NCI-H526 treated with DMSO at 0.1 percent for 48 hours (cell line): ENCODE measurements at places on chromosomes 6 and 20.

DNA sequence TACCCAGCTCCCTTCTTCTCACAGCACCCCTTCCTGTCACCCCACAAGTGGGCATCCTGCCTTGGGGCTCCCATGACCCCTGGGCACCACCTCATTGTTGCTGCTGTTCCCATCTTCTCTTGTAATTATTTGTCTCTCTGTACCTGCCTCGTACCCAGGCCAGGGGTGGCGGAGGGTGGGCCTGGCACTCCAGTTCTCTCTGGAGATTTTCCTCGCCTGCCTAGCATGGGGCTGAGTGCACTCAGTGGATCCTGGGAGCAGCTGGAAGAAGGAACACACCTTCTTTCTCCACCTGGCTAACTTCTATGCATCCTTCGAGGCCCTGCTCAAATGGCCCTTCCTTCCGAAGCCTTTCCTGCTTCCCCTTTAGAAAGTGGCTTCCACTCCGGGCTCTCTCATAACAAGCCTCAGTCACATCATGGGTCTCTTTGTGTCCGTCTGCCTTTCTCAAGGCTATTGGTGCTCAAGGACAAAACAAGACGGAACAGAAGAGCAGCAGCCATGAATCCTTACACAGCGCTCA is 79.2 kb downstream of the SRC start:
- DNase-seq, result no peak

DNA sequence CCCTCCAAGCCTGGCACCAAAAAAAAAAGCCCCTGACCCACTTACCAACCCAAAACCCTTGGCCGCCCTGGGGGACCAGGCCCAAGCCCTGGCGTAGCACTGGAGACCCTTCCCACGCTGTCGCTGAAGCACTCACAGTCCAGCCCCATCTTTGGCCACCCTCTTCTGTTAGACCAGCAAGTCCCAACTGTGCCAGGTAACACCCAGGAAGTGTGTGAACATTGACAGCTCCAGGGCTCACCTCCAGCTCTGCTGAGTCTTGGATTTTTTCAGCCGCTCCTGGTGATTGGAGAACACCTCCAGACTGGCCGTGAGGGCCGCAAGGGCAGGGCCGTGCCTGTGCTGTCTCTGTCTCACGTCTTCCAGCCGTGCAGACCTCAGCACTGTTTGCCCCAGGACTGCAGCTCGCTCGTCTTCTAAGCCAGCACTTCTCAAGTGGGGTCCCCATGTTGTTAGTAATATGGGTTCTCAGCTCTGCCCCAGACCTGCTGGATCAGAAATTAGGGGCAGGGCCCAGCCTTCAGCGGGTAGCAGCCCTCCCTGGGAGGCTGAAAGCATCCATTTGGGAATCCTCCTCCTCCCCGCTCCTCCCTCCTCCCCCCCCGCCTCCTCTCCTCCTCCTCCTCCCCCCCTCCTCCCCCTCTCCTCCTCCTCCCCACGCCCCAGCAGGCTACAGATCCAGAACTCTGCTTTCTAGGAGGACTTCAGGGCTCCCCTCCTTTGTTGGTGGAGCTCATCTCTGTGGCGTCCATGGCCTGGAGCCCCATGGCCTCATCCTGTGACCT is 18.1 kb downstream of the NPEPL1 start:
- DNase-seq, result no peak

DNA sequence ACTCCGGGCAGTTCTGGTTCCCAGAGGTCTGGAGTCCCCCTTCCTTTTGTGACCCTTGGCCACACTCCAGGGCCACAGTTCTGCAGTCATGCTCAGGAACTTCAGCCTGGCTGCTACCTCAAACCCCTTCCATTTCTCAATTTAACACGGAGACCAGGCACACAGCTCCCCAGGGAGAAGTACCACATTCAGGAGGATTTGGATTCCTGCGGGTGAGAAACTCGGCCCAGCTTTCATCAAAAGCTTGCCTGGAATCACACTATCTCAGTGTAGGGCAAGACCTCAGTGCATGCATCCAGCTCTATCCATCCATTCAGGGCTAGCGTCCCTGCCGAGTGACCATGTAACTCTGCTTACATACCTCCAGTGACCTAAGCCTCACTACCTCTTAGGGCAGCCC is 16.8 kb upstream of the IP6K3 start:
- no peak for DNase-seq

GRCh38 chr6:27295301-27296079 is 16.6 kb downstream of the POM121L2 start:
- no peak for DNase-seq

DNA sequence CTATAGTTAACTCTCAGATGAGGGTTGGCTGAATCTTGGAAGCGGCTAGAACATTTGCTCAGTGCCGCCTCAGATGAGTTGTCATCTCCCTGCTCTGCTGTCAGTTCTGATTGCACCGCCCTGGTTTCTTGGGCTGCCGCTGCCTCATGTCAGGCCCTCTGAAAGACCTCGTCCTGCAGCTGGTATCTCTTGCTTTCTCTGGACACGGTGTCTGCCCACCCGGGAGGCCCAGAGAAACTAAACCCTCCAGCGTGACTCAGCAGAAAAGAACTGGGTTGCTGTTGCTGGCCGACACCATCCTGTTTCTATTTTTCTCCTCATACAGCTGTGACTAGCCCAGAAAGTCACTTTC is 355.4 kb downstream of the CD83 start:
- no peak for DNase-seq

DNA sequence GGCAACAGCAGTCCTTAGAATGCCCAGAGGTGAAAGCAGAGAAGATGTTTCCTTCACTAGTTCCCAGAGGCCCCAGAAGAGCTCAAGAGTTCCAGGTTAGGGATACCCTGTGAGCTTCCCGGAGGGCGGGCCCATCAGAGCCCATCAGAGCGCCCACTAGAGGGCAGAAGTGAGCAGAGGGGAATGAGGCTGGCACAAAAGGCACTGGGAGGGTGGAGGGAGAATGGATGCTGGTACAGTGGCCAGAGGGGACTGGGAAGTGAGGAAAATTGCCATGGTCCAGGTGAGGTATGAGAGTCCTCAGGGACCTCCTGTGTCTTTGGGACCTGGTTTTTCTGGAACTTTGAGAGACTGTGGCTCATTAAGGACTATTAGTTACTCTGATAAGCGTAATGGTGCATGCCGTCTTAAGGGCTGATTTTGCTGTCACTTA is 57.3 kb downstream of the LINC00237 start:
- no peak for DNase-seq

- no peak for DNase-seq
Observed at GRCh38 chr6:136609873-136610706, 59.9 kb upstream of the MAP7 start.

DNA sequence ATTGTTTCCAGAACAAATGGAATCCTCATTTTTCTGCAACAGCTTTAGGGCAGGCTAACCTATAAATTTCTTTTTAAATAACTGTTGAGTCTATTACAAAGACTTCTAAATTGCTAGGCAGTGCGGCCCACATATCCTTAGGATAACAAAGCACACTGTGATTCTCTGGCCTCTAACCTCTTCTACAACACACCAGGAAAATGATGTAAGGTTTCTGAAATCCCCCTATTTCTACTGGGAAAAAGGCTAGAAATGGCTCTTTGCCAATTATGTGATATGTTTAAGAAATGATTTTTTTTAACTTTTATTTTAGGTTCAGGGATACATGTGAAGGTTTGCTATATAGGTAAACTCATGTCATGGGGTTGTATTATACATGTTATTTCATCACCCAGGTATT is 17.3 kb upstream of the NT5E start:
- DNase-seq, result no peak

DNA sequence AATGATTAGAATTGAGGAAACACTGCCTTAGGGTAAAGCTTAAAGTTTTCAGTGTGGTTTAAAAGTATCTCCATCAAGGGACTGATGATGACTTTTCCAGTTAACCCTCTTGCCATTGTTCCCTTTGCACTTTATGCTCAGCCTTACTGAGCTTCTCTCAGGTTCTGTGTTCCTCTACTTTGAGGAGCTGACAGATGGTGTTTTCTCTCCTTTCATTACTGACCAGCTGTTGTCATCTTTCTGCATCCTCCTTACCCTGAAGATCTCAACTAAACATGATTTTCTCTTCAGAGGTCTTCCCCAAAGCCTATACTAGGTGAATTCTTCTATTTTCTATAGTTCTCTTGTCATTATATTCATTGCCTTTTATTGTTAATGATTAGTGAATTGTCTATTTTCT is 475.6 kb upstream of the SYNCRIP start:
- no peak for DNase-seq

- no peak for DNase-seq
Observed at GRCh38 chr20:2745936-2746635, 53.5 kb downstream of the EBF4 start.

GRCh38 chr6:90547991-90548390 is 38.9 kb downstream of the MAP3K7 start:
- DNase-seq, result no peak

DNA sequence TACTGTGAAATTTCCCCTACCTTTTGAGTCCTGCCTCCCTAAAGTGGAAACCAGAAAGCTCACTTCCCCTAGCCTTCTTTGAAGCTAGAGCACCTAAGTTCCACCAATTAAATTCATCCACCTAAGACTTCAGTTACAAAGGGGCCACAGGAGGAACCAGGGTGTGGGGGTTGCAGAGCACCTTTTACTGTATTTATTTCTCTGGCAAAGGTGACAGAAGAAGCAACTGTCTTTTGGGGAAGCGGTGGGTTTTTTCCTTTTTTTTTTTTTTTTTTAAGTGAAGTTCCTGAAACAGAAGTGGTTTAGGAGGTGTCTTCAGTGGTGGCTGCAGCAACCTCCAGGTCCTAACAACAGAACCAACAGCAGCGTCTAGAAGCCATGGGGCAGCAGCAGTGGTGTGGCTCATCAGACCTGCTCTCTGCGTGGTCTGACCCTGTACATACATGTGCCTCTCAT is 13.1 kb downstream of the PSMB9 start:
- DNase-seq, result no peak

DNA sequence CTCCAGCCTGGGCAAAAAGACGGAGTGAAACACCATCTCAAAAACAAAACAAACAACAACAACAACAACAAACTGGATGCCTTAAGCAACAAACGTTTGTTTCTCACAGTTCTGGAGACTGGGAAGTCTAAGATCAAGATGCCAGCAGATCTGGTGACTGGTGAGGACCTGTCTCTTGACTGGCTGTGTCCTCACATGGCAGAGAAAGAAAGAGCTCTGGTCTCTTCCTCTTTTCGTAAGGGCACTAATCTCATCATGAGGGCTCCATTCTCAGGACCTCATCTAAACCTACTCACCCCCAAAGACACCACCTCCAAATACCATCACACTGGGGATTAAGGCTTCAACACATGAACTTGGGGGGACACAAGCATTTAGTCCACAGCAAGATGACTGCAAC is 13.5 kb upstream of the GFOD1 start:
- no peak for DNase-seq

- no peak for DNase-seq
Observed at GRCh38 chr6:45483021-45483420, 105.3 kb upstream of the SUPT3H start.

DNA sequence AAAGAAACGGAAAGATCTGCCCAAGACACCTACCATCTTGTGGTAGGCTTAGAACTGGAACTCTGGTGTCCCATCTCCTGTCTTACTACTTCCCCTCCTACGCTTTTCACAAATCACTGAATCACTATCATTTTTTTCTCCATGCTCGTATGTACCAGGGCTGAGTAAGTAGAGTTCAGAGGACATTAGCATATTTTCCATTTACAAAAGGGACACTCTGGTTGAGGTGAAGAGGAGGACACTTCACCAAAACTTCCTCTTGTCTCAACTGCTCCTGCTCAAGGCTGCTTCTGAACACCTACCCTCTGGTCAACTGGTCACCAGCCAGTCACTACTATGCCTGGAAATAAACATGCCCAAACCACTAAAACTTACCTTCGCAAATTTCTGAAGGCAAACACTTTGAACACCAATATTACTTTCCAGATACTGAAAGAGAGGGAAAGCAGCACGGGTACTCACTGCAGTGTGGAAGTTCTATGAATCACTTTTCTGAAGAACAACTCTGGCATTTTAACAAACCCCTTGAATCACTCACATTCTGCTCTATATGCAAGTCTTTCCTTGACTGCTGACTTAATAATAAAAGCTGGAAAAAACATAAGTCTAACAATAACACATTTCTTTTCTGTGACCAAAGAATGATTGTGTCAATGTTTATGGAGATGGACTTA is 123.3 kb downstream of the INSM1 start:
- DNase-seq, result peak; percentile 32

- DNase-seq, result peak; percentile 55
Observed at GRCh38 chr20:50628332-50628731, 63.0 kb downstream of the RIPOR3 start.

DNA sequence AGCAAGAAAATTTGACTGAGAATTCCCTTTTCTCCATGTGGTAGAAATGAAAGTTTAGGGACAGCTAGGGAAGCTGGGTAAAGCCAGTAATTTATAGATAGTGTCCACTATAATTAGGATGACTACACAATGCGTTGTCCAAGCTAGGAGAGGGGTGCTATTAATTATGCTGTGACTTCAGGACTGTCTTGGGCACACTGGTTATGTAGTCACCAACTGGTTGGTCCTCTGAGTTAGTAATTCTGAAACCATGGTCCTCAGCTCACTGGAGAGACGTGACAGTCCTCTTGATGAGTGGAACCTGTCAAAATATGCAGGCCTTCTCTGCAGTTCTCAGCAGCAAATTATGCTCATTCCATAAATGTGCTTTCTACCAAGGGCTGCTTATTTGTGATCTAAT is 94.6 kb upstream of the ENPP5 start:
- DNase-seq, result no peak

- no peak for DNase-seq
Observed at GRCh38 chr20:63208346-63208909, 7.5 kb downstream of the YTHDF1 start.

DNA sequence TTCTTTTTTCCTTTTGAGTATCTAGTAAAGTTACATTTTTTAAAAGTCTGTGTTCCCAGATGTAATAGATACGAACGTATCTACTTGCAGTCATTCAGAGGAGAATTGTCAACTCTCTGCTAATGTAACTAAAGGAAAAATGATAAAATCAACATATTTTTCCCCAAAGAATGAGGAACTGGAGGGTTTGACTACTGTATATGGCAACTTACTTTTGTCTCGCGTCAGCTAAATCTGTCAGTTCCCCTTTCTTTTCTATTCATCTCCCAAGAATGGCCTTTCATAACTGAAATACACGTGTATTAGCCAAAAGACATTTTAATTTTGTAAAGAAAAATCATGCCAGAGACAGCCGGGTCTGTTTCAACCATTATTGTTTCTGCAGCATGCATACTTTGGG is 5.4 kb downstream of the EYA2 start:
- no peak for DNase-seq

- DNase-seq, result no peak
Observed at GRCh38 chr6:11277275-11278206, 45.1 kb upstream of the NEDD9 start.

DNA sequence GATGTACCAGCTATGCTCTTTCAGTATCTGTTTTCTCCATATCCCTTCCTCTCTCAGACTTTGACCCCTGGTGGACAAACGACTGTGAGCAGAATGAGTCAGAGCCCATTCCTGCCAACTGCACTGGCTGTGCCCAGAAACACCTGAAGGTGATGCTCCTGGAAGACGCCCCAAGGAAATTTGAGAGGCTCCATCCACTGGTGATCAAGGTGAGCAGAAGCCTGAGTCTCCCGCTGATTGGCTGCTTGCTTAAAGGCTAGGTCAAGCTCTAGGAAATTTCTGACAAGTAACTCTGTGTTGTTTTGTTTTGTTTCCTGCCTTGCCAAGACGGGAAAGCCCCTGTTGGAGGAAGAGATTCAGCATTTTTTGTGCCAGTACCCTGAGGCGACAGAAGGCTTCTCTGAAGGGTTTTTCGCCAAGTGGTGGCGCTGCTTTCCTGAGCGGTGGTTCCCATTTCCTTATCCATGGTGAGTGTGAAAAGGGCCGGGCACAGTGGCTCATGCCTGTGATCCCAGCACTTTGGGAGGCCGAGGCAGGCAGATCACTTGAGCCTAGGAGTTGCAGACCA is 28.6 kb downstream of the C6orf89 start:
- DNase-seq, result no peak

GRCh38 chr6:121086876-121087275 is 247.4 kb downstream of the TBC1D32 start:
- no peak for DNase-seq
